Activated CD8-positive, alpha-beta memory T cell treated with anti-CD3 and anti-CD28 coated beads for 36 hours (primary cell): ENCODE measurements at places on chromosomes 5 and 9. TPM values are rescaled to one million over a fixed set of nuclear protein-coding genes. Genes with fewer than 3 reads are reported as not detected.

The NSG2 gene
- not detected for total RNA-seq

The FRMD3 gene
- 0.65 TPM for total RNA-seq

The HRCT1 gene
- total RNA-seq = not detected

The PLPP7 gene
- 0.15 TPM for total RNA-seq

The IL5 gene
- 17.6 TPM for total RNA-seq

The TXNDC8 gene
- total RNA-seq = not detected

The FAM151B gene
- total RNA-seq = 0.10 TPM

The EXOSC3 gene
- total RNA-seq = 121 TPM

The KLHL9 gene
- total RNA-seq = 13.2 TPM

The VPS13A gene
- 34.7 TPM for total RNA-seq

The FBP2 gene
- not detected for total RNA-seq

The TMEM174 gene
- total RNA-seq = not detected

The NDST1 gene
- total RNA-seq = 3.2 TPM

The ADAMTSL2 gene
- 0.04 TPM for total RNA-seq

The DYNC2I2 gene
- 59.7 TPM for total RNA-seq

The GNA14 gene
- not detected for total RNA-seq

The ZDHHC11B gene
- total RNA-seq = 0.15 TPM

The EIF4E1B gene
- total RNA-seq = not detected

The CTXN3 gene
- total RNA-seq = not detected

The ZNF300 gene
- 0.74 TPM for total RNA-seq

The PCDHGB1 gene
- not detected for total RNA-seq

The SLC28A3 gene
- 0.40 TPM for total RNA-seq

The GABRA6 gene
- not detected for total RNA-seq

The SMIM27 gene
- 14.8 TPM for total RNA-seq

The ROPN1L gene
- total RNA-seq = 0.21 TPM

The C5orf58 gene
- not detected for total RNA-seq

The FBP1 gene
- total RNA-seq = 0.46 TPM

The FAM153A gene
- total RNA-seq = 6.3 TPM

The AGXT2 gene
- not detected for total RNA-seq

The MYO10 gene
- total RNA-seq = 0.04 TPM

The CCDC187 gene
- total RNA-seq = not detected

The TRPM3 gene
- not detected for total RNA-seq

The GLRX gene
- total RNA-seq = 20.9 TPM

The FOXD4L3 gene
- 0.10 TPM for total RNA-seq

The SLC46A2 gene
- total RNA-seq = not detected

The SNCAIP gene
- total RNA-seq = not detected

The AMBP gene
- total RNA-seq = not detected

The SLC36A3 gene
- not detected for total RNA-seq

The TMEM171 gene
- total RNA-seq = not detected

The MTAP gene
- 98.6 TPM for total RNA-seq

The SPRY4 gene
- total RNA-seq = 1.5 TPM

The TAF1L gene
- total RNA-seq = not detected

The CDKN2A gene
- total RNA-seq = 3.9 TPM
